GM23248 (cell line): ENCODE measurements at places on chromosomes 5 and 9. TPM values are rescaled to one million over a fixed set of nuclear protein-coding genes. Genes with fewer than 3 reads are reported as not detected.

- no peak for DNase-seq
Measured at GRCh38 chr5:15008921-15009320, 137.3 kb upstream of the ANKH start.

Gene CDKN2B
- polyA plus RNA-seq: 6.7 and 8.9 TPM in 2 replicates

- DNase-seq: no peak
Measured at GRCh38 chr5:174030286-174030685, 15.2 kb upstream of the NSG2 start.

Gene PCDHGA10
- 4.6 and 5.4 TPM in 2 replicates for polyA plus RNA-seq

DNA sequence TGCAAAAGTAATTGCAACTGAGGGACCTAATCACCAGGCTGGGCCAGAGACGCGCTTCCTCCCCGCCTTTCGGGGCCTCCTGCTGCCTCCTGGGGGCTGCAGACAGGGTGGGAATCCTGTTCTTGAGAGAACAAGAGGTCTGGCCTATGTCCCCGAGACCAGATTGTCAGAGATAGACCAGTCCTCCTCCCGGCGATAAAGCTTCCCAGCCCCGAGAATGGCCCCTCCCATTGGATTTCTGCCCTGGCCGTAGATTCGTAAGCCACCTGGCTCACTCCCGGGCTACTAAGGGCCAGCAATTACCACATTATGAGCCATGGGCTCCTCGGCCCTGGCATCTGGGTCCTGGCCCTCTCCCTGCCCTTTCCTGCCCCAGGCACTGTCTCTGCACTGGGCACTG, 70.4 kb downstream of the HRH2 start:
- DNase-seq: peak; percentile 10

DNA sequence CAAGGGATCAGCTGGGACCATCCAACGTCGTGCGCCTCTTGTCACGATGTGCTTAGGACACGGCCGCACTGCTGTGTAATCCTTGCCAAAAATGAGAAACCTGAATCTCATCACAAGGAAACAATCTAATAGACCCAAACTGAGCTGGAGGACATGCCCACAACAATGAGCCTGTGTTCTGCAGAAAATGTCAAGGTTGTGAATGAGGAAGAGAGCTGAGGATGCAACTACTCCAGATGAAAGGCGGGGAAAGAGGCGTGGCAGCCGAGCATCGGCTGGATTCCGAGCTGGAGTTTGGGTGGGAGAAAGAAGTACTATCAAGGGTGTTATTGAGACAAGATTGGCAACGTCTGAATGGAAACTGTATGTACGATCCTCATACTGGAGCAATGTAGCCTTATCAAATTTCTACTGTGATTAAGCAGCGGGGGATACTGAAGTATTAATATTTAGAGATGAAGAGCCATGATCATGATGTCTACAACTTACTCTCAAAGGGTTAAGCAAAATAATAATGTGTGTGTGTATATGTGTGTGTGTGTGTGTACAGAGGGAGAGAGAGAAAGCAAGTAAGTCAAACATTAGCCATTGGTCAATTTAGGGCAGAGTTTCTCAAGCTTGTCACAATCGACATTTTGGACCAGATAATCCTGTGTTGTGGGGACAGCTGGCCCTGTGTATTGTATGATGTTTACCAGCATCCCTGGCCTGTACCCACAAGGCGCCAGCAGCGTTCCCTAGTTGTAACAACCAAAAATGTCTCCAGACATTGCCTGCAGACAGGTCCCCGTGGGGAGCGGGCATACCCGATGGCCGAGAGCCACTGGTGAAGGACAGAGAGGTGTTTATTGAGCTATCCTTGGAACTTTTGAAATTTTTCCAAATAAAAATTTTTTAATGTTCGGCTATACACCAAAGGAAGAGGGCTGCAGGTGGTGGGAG, 46.5 kb downstream of the DUSP1 start:
- no peak for DNase-seq

Gene SNAPC4
- 3.3 and 4.4 TPM in 2 replicates for polyA plus RNA-seq

DNA sequence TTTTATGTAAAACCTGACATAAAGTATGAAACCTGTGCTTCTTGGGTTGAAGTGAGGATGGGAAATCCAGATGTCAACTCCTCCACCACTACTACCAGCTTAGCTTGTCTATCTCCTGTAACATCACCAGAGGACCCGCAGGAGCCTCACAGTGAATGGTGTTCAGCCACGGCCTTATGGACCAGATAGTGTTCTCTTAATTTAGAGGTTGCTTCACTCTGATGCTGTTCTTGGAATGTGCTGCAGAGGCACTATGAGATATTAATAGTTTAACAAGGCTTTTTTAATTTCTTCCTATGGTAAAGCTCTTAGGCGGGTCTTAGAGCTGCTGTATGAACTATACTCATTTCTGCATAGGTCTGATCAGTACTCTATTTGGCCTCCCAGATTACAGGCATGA, 27.9 kb downstream of the NFX1 start:
- no peak for DNase-seq

DNA sequence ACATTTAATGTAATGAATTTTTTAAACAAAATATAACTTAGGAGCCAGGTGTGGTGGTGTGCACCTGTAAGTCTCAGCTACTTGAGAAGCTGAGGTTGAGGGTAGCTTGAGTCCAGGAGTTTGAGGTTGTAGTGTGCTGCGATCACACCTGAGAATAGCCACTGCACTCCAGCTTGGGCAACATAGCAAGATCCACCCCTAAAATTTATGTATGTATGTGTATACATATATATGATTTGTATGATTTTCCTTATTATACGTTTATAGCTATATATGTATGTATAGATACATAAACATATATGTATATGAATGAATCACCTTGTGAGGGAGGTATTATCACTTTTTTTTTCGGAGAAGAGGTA, 653 bp upstream of the CCNI2 start:
- DNase-seq: no peak

DNA sequence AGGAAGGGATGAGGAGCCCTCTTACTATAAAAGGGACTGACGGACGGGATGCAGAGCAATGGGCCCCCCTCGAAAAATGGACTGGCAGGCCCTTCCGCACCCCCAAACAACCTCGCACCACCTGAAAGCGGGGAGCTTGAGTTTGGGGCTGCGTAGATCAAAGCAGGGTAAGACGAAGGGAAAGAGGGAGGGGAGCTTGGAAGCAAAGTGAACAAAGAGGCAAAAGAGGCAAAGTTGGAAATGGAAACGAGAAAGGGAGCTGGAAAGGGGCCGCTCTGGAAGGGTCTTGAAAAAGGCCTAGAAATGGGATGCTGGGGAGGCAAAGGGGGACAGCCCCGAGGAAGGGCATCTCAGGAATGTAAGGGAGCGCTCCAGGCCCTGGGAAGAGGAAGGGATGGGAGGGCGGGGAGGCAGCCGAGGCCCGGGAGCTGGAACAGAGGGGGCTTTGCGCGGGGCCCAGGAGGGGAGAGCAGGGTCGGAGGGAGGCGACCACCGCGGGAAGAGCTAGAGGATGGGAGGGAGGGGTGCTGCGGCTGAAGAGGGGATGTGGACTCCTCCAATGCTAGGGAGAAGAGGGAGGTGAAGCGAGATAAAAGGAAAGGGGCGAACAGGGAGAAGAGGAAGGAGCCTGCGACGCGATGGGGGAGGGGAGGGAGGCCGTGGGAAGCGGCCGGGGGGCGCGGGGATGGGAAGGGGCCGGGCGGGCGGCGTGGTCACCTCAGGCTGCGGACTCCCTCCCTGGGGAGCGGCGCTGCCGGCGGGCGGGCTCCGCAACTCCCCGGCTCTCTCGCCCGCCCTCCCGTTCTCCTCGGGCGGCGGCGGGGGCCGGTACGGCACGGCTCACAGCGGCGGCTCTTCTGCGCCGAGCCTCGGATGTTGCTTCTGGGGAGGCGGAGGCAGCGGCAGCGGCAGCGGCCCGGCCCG, 577 bp downstream of the RNF145 start:
- DNase-seq: peak; percentile 57

DNA sequence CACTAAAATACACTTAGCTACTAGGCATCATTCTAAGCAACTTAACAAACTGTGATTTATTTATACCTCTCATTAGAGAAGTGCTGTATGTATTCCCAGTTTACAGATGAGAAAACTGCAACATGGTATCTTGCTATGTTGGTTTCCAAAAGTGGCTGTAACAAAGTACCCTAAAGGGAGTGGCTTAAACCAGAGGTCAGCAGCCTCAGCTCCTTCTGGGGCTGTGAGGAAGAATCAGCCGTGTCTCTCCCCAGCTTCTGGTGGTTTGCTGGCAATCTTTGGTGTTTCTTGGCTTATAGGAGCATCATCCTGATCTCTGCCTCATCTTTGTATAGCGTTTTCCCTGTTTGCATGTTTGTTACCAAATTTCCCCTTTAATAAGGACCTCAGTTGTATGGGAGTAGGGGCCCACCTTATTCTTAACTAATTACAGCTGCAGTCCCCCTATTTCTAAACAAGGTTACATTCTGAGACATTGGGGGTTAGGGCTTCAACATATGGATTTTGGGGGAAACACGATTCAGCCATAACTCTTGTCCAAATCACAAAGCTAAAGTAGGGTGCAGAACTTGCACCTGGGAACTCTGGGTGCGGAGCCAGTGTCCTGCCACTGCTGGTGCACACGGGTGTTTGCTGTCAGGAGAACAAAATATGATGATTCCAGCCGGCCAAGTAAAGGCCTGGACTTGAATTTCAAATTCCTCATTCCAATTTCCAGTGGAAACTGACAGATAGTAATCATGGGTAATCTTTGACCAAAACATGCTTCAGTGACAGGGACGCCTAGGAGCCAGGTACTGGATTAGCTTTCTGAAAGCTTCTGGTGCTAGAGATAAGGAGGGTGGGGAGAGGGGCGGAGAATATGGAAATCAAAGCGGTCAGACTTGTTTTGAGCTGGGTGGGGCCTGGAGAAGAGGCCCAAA, 43.3 kb downstream of the RAI14 start:
- no peak for DNase-seq

Gene SELENOP
- polyA plus RNA-seq: 1.2 and 1.5 TPM in 2 replicates

DNA sequence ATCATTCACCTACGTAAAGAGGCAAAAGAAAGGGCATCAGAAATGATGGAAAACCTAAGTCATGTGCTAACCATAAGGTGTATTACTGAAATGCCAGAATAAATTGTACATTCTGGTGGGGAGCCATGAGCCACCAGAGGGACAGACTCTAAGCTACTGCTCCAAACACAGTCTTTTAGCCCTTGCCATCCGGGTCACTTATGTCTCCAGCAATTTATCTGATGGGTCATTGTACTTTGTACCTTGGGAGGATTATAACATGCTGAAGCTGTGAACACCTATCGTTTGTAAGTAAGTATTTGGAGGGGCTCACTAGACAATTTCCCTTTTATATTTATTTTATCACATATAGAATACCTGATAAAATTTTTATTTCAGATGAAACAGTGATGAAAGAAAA, 495.1 kb downstream of the KIF4B start:
- no peak for DNase-seq

DNA sequence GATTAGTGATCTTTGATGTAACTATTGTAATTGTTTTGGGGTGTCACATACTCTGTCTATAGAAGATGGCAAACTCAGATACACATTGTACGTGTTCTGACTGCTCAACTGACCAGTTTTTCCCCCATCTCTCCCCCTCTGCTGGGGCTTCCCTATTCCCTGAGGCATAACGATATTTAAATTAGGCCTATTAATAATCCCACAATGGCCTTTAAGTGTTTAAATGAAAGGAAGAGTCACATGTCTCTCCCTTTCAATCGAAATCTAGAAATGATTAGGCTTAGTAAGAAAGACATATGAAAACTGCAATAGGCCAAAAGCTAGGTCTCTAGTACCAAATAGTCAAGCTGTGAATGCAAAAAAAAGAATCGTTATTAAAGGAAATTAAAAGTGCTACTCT, 265.6 kb downstream of the TMEM232 start:
- no peak for DNase-seq

Gene IQGAP2
- 0.11 TPM in 1 of 2 replicates, not detected in the other for polyA plus RNA-seq

DNA sequence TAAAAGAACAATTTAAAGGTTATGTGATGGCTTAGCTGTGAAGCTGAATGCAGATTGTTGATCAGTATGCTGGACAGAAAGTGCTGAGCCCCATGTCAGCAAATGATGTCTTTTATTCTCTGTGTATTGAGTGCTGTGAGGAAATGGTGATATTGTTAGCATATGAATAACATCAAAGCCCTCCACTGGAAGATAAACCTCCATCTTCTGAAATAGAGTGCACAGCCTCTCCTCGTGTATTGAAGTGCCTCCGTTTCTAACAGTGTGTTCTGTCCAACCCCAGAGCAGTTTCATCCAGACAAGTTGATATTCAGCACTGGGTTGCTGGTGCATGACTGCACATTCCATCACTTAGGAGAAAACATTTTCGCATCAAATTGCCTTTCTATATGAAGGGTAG, 242.9 kb downstream of the CSNK1G3 start:
- peak; percentile 54 for DNase-seq

DNA sequence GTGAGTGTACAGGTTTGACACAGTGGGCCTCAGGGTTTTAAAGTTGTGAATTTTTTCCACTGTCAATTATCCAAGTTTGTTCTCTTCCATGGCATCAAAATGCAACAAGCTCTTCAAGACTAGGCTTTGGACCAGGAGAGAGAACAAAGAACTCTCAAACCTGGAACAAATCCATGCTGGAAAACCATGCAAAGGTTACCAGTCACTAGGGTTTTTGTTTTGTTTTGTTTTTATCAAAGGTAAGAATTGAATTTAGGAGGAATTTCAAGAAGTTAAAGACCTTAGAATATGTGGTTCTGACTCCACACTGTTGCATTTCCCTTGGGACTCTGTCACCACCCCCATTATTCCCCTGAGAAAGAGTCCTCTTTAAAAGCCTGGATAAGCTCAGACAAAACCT, 191.1 kb upstream of the PIK3R1 start:
- DNase-seq: no peak

DNA sequence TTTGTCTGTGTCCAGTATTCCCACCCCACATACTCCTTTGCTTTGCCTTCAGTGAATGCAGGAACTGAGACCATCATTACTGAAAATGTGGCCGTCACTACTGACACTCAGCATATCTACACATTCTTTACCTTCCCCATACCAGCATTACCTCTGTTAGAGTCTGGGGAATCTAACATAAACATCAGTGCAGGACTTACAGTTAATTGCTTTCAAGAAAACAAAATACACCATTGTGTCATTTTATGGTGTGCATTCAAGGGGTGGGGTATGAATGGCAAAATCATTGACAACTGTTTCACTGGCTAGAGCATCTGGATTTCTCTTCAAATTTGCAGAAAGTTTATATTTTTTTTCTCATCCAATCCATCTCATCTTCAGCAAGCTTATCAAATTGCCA, 731.4 kb upstream of the RIOK2 start:
- no peak for DNase-seq

Gene RXRA
- 3.5 and 3.9 TPM in 2 replicates for polyA plus RNA-seq

GRCh38 chr5:82222597-82223574, 55.3 kb downstream of the RPS23 start:
- DNase-seq: peak; percentile 10

DNA sequence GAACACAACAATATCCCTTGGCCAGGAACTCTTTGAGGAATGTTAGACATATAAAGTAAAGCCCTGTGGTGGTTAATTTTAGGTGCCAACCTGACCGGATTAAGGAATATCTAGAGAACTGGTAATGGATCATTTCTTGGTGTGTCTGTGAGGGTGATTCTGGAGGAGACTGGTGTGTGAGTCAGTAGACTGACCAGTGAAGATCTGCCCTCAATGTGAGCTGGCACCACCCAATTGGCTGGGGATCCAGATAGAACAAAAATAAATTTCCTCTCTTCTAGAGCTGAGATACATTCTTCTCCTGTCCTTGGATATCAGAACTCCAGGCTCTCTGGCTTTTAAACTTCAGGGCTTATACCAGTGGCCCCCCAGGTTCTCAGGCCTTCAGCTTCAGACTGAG, 56.2 kb upstream of the TNPO1 start:
- peak; percentile 62 for DNase-seq
